ENCODE measurements at places on chromosomes 6 and 20.
A peak's percentile ranks its signal among the peaks of the same experiment; 100 is the strongest.

DNA sequence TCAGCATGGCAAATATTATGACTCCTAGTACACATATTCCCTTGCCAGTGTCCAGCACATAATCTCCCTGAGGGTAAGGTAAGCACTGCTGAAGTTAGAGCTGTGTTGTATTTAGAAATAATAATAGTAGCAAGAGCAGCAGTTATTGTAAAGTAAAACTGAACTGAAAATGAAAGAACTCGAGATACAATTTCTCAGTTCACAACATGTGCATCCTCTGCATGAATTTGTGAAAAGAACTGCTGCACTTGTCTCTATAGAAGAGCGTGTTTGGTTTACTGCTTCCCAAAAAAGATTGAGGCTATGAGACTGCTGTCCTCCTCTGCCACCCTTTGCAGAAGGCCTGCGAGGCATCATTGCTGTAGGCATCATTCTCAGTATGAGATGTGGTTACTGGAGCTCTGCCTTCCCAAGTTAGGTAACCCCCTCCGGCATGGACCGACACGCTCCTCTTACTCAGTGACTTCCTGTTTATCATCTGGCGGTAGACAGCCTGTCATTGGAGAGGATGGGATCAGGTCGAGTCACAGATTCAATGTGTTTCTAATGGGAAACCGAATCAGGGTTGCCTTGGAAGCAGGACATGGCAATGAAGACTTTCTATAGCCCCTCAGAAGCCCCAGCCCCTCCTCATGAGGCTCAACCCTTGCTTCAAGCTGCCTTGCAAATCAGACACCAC lies 48.1 kb downstream of the SLC24A3 start:
- peak; percentile 0 for DNase-seq

- DNase-seq = no peak
These were observed 67.2 kb upstream of the SYNDIG1 start for GRCh38 chr20:24402188-24402587.

DNA sequence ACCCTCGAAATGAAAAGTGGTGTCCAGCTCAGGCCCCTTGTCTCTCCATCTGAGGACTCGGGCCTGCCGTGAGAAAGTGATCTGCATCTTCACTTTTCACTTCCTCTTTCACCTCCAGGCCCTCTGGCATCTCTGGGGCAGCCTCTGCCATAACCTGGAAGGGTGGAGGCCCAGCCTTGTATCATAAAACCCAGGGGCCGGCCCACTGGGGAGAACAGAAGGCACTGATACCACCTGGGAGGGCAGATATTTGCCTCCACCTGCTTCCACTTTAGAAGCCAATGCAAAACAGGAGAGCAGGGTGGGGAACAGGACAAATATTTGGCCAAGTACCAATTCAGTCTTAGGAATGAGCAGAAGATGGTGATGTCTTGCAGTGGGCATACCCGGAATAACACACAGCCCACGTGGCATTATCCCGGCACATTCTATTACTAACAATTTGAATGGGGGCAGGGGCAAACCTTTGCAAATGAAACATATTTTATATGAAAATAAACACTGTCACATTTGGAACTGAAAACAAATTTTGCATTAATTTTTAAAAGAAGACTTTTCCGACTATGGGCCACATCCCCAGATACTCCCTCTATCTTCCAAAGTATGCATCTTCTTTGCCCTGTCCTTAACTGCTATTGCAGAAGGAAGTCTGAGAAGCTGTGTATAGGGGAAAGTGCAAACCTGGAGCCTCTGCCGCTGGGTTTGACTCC lies 69.2 kb upstream of the TBC1D7 start:
- no peak for DNase-seq

DNA sequence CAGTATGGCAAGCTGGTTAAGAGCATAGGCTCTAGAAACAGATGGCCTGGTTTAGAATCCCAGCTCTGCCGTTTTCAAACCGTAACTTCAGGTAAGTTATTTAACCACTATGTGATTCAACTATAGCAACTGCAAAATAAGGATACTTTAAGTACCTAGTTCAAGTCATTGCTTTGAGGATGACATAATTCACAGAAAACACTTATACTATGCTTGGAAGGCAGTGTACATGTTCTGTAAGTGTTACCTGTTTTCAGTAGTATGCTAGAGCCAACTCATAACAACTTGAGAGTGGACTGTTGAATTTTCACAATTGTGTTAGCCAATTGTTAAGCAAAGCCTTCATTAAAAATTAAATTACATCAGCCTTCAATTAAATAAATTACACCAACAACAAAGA lies 134.8 kb upstream of the BEND6 start:
- no peak for DNase-seq

- DNase-seq = no peak
These were observed 86.9 kb upstream of the TRAF3IP2 start for GRCh38 chr6:111692327-111693164.

DNA sequence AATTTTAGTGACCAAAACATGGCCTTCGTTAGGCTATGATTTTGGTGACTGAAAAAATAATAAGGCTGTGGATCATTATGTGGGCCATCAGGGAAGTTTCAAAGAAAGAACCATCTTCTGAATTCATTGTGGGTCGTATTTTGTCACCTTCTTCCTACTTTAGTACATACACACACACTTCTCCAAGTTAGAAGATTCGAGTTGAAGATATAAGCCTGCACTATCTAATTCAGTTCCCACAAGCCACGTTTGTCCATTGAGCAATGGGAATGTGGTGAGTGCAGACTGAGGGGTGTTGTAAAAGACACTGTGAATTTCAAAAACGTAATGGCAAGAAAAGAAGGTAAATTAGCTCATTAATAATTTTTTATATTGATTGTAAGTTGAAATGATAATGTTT lies 766.0 kb downstream of the KIF16B start:
- no peak for DNase-seq

DNA sequence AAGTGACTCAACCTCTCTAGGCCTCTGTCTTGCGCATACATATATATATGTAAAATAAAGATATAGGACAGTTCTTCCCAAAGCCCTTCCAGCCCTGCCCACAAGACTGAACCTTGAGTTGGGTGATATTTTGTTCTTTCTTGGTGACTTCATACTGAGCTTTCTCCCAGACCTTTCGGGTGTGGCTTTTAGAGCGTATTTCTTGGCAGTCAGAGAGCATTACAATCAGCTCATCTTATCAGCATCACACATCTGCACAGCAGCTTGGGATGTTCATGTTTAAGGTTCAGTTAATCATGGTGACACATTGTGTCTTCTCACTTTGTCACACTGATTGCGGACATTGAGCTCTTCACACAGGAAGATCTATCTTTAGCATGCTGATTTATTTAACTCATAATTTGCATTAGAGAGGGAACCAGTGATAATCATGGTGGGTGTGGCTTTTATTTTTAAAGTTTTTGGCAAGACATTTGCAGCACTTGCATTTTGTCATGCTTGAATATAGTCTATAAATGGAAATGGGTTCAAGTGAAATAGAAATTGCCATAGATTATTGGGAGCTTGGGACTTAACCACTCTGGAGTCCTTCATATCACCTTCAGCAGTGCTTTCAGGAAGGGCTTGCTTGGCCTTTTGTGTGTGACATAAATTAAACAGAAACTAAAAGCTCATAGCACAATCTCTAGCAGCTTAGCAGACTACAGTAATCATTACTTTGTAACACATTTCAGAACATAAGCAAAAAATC lies 8.3 kb downstream of the KIF3B start:
- peak; percentile 91 for DNase-seq

- no peak for DNase-seq
These were observed 58.2 kb upstream of the VGLL2 start for GRCh38 chr6:117206944-117207687.

DNA sequence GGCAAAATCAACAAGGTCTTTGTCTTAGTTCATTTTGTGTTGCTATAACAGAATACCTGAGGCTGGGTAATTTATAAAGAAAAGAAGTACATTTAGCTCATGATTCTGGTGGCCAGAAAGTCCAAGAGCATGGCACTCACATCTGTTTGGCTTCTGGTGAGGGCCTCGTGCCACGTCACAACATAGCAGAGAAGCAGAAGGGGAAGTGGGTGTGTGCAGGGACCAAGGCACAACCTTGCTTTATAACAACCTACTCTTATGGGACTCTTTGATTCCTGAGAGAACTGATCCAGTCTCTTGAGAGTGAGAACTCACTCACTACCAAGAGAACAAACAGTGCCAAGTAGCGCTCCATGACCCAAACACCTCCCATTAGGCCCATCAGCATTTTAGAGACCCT lies 25.4 kb downstream of the GABRR2 start:
- no peak for DNase-seq

- DNase-seq = no peak
These were observed 50.7 kb downstream of the ANKRD60 start for GRCh38 chr20:58177799-58178198.

DNA sequence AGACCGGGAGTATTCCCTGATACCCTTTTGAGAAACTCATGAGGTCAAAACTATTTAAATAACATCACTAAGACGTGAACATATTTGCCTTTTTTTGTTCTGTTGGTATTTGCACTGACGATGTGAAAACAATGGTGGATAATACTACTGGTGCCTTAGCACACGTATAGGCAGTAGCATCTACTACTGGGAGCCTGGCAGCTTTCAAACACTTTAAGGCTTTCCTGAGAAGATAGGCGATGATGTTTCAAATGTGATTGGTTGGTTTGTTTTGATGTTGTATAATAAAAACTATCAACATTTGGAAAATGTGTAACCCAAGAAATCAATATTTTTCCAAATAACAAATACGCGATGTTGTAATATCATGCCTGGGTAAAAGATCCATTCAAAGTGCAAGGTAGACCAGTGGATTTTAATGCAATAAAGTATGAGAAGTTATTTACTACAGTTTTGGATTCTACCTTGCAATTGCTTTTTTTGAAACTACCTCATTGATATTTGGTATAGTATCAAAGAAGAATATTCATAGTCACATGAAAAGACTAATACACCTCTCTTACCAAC lies 166.2 kb downstream of the FRK start:
- no peak for DNase-seq

- no peak for DNase-seq
These were observed 3.7 kb upstream of the OLIG3 start for GRCh38 chr6:137497721-137498463.

- no peak for DNase-seq
These were observed 40.2 kb downstream of the FOXP4 start for GRCh38 chr6:41586252-41587007.

DNA sequence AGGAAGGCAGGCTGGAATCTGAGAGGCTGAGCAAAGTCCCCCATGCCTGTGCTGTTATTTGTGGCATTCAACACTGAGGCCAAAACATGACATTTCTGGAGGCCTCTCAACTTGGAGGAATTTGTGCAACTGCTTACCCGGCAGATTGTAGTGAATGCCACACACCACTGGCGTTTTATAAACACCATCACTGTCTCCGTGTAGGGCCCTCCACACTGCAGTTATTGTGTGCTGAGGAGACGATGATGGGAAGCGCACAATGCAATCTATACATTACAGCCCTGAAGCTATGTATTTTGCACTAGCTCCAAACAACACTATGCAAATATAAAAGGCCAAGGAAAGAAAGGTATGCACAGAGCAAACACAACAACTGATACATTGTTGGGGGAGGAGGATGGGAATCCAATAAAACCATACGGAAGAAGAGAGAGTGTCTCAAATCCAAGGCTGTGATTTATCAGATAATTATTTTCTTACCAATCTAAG lies 106.5 kb downstream of the SMLR1 start:
- no peak for DNase-seq

- no peak for DNase-seq
These were observed 15.7 kb upstream of the BHLHE23 start for GRCh38 chr20:63022501-63022900.

DNA sequence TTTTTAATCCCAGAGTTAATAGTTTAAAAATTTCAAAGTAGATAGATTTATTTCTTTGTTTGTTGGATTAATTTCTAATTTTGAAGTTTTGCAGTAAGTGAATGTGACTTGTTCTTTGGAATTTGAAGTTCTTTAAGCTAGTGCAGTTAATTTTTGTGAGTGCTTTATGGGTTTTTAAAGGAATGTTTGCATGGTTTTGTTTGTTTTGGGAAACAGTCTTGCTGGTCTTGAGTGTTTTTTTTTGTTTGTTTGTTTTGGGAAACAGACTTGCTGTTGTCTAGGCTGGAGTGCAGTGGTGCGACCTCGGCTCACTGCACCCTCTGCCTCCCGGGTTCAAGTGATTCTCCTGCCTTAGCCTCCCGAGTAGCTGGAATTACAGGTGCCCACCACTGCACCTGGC lies 9.5 kb downstream of the PANK2 start:
- DNase-seq = no peak

- peak; percentile 32 for DNase-seq
These were observed 902 bp downstream of the SLC29A1 start for GRCh38 chr6:44224029-44224964.

DNA sequence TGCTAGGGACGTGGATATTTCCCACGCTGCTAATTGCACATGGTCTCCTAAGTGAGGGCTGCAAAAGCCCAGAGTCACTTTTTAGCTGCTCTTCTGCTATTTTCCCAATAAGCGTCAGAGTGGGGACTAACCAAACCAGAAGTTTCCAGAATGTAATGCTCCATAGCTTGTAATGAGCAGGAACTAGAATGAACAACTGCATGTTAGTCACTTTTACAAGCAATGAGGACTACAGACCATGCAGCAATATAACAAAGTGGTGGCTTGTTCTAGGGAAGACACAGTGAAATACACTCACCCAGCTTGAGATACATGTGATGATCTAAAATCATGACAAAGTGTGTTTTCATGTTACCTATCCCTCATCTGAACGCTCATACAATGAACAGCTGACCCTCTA lies 314.1 kb upstream of the SGK1 start:
- DNase-seq = no peak
